Fibroblast of gingiva (primary cell): ENCODE measurements at places on chromosomes 3 and 15.

DNA sequence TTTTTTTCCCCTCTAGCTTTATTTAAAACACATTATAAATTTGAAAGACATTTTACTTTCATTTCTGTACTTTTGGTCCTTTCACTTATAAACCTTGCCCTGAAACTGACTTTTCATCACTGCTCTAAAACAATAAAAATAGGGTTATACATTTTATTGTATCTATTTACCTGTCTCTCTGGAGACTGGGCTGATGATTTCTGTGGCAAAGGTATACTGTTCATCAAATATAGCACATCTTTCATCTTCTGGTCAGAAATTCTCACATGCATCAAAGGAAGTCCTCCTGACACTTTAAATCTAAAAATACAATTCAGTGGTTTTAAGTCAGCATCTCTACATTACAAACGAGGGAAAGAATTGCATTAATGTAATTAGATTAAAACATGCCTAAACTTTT is 86.1 kb downstream of the VPS13C start:
- no peak for DNase-seq

DNA sequence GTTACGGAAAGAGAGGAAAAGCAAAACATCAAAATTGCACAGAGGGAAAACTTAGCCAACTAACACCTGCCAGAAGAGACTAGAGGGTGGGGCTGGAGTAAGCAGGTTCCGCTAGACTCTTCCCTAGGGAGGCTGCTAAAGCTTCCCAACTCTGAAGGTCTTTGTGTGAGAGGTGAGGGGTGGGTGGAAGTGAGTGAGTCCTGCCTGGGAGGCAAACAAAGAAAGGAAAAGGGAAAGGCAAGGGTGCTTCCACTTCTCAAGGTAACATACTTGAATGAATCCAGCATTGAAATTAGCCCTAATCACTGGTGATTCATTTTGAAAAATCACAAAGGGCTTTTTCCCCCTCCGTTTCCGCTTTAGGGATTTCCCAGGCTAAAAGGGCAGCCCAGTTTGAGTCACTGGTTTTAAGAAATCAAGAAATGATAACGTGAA is 220.5 kb upstream of the ADAMTS9 start:
- no peak for DNase-seq

DNA sequence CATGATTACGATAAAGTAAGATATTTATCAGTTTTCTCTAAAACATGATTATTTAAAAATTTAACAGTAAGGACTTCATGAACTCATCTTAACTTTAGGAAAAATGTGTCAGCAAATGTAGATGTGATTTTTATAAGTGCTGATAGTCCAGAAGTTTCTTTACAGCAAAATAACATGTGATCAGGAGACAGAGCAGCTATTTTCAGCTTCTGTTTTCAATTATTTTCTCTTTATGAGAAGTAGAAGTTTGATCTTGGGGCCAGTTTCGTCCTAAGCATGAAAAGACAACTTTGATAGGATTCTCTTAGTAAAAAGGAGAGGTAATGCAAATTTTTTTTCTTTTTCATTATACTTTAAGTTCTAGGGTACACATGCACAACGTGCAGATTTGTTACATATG is 96.5 kb upstream of the TSPAN3 start:
- DNase-seq: no peak

- DNase-seq: peak; percentile 90
Measured at GRCh38 chr3:172317984-172318383, 130.3 kb downstream of the GHSR start.

DNA sequence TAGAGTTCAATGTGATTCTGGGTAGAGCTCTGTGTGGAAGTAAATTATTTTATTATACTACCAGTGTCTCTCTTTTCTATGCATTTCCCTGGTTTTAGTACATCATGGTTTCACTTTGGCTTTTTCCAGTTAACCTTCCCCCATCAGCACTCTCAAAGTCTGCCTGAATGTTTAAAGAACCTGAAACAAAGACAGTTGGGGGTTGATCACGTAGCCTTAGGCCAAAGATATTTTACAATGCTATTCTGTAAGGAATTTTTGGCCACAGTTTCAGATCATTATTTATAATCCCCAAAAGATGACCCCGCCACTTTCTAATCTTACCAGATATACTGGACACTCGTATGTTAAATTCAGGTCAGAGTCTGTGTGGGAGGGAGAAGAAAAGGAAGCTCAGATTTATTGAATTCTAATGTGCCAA is 156.3 kb upstream of the TMC3 start:
- no peak for DNase-seq

DNA sequence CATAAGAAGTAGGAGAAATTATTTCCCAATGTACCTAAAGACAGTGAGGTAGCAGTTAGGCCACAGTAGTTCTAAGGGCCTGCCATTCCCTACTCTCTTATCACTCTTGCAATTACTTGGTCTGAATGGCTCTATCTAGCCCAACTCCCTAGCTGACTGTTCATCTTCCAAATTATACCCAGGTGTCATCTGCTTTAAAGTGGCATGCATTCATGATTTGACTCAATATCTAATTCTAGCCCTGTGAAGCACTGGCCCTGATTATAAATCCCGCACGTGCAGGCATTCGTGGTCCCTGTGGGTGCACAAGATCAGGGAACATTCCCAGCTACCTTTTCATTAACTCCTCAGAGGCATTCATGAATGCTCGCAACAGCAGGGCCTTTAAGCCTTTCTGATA is 43.1 kb upstream of the ZNF774 start:
- no peak for DNase-seq

- DNase-seq: no peak
Measured at GRCh38 chr15:68416158-68416535, 15.8 kb downstream of the ITGA11 start.

DNA sequence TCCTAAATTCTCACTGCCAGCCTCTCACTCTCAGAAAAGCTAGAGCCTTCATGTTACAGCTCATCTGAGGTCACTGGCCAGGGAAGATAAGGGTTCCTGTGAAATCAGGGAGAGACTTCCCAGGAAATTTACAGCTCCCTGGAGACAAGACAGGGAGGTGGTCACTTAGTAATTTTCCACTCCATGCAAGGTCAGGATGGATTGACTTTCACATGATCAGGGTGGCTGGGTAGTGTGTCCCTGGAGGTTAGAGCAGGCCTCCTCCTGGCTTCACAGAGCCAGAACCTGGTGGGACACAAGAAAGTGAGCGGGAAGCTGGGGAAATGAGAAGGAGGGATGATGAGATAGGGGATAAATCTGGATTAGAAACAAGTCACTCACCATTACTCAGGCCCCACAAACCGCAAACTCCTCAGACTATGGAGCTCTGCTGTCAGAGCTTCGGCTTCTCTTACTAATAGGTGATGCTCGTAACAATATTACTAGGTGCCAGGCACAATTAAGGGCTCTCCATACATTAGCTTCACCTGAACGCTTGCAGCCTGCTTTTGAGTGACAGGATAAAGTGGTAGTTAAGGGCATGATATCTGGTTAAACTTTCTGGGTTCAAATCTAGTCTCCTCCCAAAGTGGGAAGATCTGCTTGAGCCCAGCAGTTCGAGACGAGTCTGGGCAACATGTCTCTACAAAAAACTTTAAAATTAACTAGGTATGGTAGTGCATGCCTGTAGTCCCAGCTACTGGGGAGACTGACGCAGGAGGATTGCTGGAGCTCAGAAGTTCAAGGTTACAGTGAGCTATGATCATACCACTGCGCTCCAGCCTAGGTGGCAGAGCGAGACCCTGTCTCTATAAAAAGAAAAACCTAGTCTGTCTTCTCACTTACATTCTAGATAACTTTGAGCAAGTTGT is 24.9 kb downstream of the DUOX2 start:
- no peak for DNase-seq

DNA sequence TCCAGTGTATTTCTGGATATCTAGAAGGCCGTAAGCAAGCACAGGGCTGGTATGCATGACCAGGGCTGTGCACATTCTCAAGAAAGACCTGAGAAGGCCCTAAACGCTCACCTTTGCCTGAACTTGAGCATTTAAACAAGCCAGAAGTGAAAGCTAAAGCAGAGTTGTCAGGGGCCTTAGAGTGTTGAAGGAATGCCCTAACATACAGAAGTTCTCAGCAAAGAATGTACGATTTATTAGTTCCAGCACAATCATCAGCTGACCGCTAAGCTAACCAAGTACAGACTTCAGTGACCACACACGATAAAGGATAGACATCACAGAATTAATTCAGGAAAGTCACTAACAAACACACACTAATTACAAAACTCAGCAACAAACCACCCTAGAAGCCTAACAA is 8.7 kb downstream of the HLTF start:
- DNase-seq: peak; percentile 59

- no peak for DNase-seq
Measured at GRCh38 chr3:10396083-10396482, 75.2 kb upstream of the SEC13 start.

DNA sequence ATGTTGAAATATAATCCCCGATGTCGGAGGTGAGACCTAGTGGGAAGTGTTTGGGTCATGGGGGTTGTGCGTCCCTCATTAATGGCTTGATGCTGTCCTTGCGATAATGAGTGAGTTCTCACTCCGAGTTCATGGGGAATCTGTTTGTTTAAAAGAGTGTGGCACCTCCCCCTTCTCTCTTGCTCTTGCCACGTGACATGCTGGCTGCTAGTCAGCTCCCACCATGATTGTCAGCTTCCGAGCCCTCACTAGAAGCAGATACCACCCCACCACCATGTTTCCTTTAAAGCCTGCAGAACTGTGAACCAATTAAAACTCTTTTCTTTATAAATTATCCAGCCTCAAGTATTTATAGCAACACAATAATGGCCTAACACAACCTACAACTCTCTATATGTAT is 166.3 kb upstream of the MBNL1 start:
- no peak for DNase-seq

GRCh38 chr3:38649500-38650247 is at the start of gene SCN5A:
SCN5A (minus strand) TSS chr3:38649687; CDS start chr3:38633307, 16,380 bp downstream.
- DNase-seq: no peak

DNA sequence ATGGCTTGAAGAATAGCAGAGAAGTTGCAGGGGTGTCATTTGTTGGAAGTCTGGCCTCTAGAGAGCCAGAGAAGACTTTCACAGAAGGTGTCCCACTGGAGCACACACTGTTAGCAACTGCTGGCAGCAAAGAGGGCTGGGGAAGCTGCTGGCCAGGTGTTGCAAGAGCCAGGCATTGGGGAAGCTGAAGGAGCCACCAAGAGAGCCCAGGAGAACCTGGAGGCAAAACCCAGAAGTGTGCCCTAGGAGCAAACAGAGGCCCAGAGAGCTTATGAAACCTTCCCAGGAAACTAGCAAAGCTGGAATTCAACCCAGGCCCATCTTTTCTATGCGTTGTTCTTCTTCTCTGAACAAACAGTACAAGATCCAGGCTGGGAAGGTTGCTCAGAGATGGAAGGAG is 132.7 kb upstream of the TRIM42 start:
- no peak for DNase-seq

GRCh38 chr3:184299488-184300377 is 692 bp downstream of the PSMD2 start:
- DNase-seq: no peak

GRCh38 chr15:40428185-40428584 is 12.6 kb upstream of the BAHD1 start:
- no peak for DNase-seq

- DNase-seq: no peak
Measured at GRCh38 chr3:57934373-57934772, 73.8 kb upstream of the FLNB start.

DNA sequence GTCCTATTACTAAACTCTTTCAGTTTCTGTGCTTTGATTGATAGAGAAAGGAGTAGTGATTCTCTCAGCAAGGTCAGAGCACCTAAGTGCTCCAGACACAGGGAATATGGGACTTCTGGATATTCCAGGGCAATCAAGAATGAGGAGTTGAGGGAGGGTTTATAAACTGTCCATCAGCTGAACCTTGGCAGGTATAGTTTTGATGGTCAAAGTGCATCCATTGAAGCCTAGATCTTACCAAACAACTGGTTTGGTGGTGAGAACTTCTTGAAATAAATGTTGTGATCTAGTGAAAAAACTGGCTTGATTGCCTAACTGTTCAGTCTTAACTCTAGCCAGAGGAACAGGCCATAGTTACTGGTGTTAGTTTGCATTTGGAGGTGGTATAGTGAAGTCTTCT is 207.0 kb upstream of the ONECUT1 start:
- DNase-seq: no peak

- no peak for DNase-seq
Measured at GRCh38 chr15:93024293-93024692, 64.7 kb downstream of the RGMA start.

DNA sequence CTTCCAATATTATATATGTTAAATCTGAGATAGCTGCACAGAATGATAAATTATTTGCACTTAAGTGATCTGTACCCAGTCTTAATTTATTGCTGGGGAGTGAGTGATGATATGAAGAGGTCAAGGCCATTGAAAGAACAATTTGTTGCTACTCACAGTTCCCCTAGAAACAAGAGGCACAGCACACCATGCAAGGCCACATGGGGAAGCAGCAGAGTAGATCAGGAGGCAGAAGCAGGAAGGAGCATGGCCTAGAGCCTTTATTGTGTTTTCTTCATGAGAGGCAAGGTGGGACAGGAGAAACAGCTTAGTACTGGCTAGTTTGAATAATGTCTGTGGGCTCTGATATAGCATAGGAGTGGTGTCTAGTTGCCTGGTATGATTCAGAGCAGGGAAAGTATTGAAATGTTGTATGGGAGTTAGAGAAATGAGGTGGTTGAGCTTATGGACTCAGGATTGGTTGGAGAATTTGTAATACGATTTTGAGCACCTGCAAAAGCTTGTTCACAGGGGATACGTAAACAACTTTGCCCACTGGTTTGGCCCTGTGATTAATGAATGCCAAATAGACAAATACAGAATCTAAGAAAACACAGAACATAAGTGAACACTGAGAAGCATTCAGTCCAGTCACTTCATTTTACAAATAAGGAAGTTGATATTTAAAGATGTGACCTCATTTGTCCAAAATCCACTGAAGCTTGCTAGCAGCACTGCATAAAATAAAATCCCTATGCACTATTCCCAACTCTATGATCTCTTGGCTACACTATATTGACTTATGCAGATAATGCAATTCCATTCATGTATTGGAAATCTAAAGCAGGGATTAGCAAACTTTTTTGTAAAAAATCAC is 71.7 kb downstream of the TMCO5A start:
- DNase-seq: no peak

DNA sequence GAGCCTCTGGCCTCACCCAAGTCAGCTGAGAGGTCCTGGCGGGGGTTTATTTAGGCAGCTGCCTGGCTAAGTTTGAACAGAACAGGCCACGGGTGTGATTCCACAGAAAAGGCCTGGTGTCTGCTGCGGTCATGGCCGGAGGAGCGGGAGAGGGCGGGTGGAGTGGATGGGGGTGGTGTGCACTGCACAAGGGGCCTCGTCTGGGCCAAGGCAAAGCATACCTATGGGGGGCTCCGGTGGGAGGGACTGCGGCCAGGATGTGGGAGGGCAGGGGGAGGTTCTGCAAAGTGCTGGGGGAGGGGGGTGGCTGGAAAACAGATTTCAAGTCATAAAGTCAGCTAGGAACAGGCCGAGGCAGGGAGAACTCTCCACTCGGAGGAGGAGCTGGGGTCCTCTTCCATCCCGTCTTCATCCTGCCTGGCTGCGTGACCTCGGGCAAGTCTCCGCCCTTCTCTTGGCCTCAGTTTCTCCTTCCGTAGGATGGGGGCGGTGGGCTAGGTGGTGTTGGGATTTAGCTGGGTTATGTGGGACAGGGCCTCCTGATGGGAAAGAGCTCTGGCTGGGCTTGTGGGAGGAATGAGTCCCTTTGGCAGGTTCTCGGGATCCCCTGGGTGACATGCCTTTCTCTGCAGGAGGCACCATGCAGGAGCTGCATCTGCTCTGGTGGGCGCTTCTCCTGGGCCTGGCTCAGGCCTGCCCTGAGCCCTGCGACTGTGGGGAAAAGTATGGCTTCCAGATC is 878 bp downstream of the ISLR start:
- DNase-seq: no peak
